ENCODE measurements at places on chromosomes 6 and 20. TPM values are rescaled to one million over a fixed set of nuclear protein-coding genes. Genes with fewer than 3 reads are reported as not detected.

TBXT gene
- not detected for total RNA-seq

AVP gene
- total RNA-seq = not detected

NOL7 gene
- total RNA-seq = 52.1 TPM

DNA sequence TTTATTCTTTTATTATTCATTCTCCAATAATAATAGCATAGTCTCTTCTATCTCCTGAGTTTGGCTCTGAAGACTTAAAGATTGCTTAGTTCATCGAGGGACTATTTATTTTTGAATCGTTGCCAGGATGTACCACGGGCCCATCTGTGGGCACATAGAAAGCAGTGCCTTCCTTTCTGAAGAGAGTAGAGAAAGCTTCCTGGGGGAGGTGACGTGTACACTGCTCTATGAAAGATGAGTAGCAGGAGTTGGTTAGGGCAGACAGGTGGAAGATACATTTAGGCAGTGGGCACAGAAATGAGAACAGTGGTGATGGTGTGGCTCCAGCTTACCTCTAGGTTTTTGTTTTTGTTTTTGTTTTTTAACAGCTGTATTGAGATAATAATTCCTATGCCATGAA is 98.4 kb downstream of the CDKAL1 start:
- DNase-seq = no peak

DNA sequence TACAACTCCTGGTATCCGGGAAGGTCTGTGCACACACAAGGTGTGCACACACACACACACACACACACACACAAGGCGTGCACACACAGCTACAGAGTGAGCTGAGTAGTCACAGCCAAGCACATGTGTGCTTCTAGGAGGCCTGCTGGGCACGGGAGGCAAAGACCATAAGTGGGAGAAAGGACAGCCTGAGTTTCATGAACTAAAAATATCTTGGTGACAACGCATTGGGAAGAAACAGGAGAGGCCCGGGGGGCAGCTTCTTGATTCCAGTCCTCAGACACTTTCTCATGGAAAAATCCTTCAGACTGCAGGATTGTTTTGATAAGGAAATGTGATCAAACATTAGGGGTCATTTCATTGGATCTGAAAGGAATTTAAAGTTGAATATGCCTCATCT is 2.6 kb downstream of the TRAF3IP2 start:
- DNase-seq = no peak

GRCh38 chr6:18142591-18142861 is 12.4 kb downstream of the TPMT start:
- DNase-seq = no peak

- no peak for DNase-seq
These were observed 3.1 kb downstream of the LRP11 start for GRCh38 chr6:149860834-149861602.

Data from body of pancreas (tissue), 4 donors.